NCI-H446 treated with DMSO at 0.1 percent for 48 hours (cell line): ENCODE measurements at places on chromosomes 5 and 9.

DNA sequence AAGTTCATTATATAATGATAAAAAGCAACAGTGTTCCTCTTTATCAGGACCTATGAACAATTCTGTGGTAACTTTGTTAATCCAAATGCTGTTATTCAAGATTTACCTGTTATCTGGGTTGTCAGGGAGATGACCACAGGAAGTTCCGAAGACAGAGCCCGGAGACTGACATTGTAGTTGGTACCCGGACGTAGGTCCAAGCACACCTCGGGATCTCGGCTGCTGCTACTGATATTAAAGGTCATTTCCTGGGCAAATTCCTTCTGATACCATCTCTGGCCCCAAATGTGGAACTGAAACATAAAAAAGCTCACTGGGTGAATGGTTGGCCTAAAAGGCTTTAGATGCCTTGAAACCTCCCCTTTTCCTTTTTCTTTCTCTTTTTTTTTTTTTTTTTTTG lies 96.7 kb downstream of the SUSD1 start:
- no peak for DNase-seq

DNA sequence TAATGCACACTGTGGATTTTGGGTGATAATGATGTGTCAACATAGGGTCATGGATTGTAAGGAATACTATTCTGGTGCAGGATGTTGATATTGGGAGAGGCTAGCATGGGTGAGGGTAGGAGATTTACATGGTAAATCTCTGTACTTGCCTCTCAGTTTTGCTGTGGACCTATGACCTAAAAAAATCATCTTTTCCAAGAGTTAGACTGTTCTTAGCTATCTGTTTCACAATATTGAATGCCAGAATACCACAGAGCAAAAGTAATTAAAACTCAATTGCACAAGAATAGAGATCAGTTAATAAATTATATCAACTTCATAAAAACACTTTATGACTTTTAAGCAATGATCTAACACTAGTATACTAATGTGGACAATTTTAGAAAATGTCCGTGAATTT lies 651.6 kb downstream of the HTR1A start:
- no peak for DNase-seq

GRCh38 chr9:97961361-97961760 lies 21.8 kb upstream of the ANP32B start:
- DNase-seq = no peak

- DNase-seq = no peak
Measured at GRCh38 chr5:61640179-61641021, 308.3 kb downstream of the ZSWIM6 start.

DNA sequence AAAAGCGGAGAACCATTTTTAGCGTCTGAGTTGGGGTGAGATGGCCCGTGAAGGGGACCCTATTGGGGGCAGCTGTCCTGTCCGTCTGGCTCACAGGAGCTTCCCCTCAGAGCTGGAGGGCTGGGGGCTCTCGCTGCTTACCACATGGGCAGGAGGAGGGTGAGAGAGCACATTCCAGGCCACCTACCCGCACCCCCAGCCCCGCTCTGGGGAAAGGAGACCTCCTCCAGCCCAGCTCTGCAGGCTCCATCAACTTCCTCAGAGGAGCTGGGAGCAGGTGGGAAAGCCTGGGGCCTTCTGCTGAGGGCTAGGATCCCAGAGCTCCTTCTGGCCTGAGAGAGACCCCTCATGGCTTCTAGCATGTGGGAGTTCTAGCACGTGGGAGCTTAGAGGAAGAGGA lies 27.1 kb upstream of the SPTLC1 start:
- no peak for DNase-seq

DNA sequence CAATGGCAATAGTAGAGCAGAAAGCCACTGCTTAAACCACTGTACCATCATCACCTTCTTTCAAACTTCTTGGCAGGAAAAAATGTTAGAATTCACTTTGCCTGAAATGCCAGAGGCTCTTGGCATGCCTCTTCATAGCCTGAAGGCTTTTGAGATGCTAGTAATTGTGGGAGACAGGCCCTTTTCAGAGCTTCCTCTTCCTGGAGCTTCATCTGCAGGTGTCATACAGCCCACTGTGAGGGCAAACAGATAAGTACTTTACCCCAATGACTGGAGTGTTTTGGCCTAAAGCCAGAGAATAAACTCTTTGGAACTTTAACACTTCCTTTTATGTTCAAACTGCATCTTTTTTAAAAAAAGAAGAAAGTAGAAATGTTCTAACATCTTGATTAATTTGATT lies 81.3 kb upstream of the TMEM171 start:
- no peak for DNase-seq

DNA sequence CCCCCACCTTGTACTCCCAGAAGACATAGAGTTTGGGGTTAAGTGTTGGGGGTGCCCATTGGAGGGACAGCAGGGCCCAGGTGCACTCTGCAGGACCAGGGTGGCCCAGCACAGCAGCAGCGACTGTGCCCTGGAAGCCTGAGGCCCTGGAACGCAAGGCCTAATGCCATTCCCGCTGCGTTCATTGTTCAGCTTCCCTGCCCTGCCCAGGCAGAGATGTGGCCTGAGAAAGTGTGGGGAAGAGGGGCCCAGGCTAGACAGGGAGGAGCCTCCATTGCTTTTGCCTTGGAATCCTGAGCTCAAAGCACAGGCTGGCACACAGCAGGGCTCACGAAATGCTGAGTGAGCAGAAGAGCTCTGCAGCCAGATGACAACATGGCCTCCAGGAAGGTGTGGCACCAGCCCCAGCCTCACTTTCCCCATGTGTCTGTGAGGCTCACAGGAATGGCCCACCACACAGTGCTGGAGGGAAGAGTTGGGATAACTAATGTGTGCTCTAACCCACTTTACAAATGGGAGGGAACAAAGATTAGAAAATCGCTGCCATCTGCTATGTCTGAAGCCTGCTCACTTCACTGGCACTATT lies 19.4 kb downstream of the S1PR3 start:
- no peak for DNase-seq

- DNase-seq = no peak
Measured at GRCh38 chr9:131951905-131952304, 127.8 kb downstream of the MED27 start.

- DNase-seq = no peak
Measured at GRCh38 chr9:85453850-85454249, 287.9 kb downstream of the AGTPBP1 start.

GRCh38 chr5:72281764-72282499 lies 38.1 kb downstream of the MRPS27 start:
- DNase-seq = peak; percentile 64

DNA sequence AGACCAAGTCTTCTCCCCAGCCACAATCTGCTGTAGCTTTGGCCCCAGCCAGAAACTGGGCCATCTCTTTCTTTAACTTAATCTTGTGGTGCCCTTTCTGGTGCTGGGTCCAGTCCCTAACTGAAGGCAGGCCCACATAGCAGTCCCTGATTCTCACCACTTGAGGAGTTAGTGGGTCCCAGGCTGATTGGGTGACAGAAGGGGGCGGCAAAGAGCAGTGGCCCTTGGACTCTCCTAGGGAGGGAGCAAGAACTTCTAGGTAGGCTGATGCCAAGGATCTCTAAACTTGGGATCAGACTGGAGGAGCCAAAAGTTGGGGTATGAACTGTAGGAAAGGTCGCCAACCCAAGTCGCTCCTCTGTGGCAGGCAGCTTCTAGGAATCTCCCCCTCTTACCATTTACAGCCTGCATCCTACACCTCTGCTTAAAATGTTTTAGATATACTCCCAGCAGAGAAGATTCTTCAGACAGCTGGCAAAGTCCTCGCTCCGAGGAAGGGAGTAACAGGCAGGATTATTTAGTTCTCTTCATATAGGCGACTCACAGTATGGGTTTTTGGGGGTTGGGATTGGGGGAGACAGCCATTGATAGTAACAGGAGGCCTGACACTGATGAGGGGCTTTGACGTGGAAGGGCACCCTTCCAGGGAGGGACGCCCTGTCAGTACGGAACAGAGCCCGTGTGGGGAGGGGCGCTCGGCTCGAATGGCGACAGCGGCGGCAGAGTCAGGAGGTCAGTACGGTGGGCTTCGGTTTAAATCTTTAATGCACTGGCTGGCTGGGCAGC lies 2.0 kb upstream of the CCL27 start:
- no peak for DNase-seq

DNA sequence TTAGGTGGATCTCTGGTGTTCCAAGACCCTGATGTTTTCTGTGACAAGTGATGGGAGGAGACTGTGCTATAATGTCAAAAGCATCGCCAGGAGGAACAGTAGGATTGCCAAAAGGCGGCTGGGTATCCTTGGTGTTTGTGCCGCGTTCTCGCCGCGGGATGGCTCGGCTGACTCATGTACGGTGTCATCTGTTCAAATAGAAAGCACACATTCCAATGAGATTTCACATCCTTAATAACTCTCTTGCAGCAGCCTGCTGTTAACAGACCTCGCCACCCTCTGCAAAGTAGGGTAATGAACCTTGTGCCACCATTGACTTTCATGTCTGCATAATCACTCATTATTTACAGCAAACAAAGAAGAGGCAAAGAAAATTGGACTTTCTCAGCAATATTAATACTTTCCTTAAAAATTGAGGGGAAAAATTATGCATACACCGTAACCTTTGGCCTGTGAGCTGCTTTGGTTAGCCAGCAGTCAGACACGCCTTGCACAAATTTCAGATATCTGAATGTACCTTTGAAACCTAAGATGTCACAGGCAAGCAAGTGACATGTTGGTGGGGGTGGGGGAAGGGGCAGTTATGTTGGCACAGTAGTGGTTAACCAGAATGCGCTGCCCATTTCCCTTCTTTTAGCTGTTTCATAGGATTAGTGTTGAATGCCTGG lies 289.4 kb downstream of the EFNA5 start:
- peak; percentile 97 for DNase-seq

GRCh38 chr5:124061663-124062062 lies 549.7 kb downstream of the CSNK1G3 start:
- DNase-seq = peak; percentile 95

DNA sequence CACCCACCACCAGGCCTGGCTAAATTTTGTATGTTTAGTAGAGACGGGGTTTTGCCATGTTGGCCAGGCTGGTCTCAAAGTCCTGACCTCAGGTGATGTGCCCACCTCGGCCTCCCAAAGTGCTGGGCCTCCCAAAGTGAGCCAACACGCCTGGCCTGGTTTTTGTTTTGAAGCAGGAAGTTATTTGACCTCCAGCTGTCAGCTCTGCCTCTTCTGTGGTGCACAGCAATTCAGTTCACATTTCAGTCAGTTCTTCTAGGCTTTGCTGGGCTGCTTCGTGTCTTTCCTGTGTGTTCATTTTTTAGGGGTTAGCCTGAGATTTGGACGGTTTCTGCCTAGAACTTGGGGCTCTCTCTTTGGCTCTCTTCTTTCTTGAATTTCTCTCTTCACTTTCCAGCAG lies 8.9 kb downstream of the LCN1 start:
- no peak for DNase-seq
